RWPE1 (cell line): ENCODE measurements at places on chromosomes 12 and 14.
A peak's percentile ranks its signal among the peaks of the same experiment; 100 is the strongest.

GRCh38 chr12:75482646-75483045 is 2.1 kb downstream of the GLIPR1 start:
- no peak for DNase-seq

- DNase-seq: no peak
These were observed 17.2 kb downstream of the BDKRB2 start for GRCh38 chr14:96221841-96222240.

- no peak for DNase-seq
These were observed 11.0 kb downstream of the C12orf76 start for GRCh38 chr12:110037315-110037714.

DNA sequence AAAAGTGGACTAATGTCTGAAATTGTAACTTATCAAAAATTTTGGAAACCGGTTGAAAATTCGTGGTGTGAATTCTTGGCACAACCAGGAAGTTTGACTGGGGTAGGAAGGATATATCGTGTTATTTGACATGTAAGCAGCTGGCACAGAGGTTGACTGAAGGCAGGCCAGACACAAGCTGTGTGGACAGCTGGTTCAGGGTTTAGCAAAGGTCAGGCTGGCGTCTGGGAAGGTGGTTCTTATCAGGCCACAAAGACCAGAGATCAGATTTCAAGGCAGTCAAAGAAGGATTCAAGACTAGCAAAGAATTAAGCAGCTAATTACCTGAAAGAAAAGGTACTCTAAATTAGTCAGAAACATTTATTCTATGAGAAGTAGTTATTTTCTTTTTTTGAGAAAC is 450.2 kb upstream of the MDGA2 start:
- no peak for DNase-seq

- peak; percentile 51 for DNase-seq
These were observed at the start of gene CCDC60 for GRCh38 chr12:119334430-119335170. Gene CCDC60, plus strand, starts transcription at chr12:119334729. Its CDS starts 448 bp downstream, at chr12:119335177.

DNA sequence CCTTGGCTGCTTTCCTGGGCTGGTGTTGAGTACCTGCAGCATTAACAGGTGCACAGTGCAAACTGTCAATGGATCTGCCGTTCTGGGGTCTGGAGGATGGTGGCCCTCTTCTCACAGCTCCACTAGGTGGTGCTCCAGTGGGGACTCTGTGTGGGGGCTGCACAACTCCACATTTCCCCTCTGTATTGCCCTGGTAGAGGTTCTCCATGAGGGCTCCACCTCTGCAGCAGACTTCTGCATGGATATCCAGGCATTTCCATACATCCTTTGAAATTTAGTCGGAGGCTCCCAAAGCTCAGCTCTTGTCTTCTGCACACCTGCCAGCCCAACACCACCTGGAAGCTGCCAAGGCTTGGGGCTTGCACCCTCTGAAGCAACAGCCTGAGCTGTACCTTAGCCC is 198.6 kb downstream of the GXYLT1 start:
- DNase-seq: no peak

DNA sequence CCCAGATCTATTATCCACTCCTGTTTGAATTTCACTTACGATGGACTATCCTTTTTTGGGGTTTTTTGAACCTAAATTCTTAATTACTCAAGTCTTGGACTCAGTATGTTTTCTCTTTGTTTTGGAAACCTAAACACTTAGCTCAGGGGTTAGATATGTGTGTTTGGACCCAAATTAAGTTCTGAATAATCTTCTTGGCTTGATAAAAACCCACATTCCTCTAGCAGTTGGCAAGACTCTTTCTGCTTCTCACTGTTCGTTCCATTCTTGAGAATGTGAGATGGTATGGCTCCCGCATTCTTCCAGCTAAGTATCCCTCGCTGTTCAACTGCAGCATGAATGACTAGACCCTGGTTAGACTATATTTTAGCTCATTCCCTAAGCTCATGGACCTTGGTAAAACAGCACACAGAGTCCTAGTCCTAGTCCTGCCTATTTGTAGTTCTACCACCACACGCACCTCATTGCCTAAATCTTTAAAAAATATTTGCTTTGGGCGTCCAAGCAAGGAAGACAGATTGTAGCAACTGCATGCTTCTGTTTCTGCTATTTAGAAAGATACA is 860.0 kb downstream of the RPS29 start:
- DNase-seq: no peak

DNA sequence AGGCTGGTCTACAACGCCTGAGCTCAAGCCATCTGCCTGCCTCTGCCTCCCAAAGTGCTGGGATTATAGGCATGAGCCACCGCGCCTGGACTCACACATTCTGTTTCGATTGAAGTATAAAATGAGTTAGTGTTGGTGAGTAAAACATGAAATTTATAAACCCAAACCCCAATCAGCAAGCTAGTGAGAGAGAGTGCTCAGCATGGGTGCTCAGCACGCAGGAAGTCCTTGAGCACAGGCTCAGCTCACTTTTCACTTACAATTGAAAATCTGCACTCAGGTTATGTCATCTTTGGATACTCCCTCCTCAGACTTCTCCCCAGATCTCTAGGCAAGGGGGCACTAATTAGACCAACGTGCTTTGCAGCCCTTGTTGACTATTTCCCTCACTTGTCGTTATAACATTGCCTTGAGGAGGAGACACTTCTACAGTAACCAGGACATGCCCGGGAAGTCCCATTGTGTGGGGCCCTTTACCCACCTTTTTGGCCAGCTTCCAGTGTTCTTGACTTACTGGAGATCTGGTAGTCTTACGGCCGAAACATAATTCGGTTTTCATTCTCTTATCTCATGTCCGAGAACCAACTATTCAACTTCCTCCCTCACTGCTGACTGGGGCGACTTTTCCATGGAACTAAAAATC is 68.5 kb upstream of the AMN1 start:
- no peak for DNase-seq

DNA sequence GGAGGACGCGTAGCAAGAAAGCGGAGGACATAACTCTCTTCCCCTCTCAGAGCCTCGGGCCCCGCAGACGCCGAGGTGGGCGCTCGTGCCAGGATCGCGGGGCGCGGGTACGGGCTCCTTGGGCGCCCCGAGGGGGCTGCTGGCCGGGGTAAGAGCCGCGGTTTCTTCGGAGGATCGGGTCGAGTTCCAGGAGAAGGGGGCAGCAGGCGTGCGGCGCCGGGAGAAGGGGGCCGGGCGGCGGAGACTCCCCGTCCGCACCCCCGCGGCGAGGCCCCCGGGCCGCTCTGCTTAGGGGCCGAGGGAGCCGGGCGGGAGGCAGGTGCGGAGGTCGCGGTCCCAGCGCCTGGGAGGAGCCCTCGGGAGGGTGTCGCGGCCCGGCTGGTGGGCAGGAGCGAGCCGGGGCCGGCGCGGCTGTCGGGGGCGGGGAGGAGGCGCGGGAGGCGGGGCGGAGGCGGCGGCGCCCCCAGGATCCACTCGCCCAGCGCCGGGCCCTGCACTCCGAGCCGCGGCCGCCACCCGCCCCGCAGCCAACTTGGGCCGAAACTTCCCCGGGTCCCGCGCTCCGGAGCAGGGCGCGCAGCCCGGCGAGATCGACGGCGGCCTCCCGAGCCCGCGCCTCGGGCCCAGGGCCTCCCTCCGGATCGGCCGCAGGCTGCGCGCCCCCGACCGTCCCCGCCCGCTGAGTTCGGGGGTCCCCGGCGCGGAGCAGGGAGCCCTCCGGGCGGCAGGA is 64.4 kb downstream of the FBXL14 start:
- DNase-seq: no peak

GRCh38 chr12:98492580-98493140 is 22.7 kb upstream of the TMPO start:
- DNase-seq: no peak

- no peak for DNase-seq
These were observed 1.6 kb upstream of the LTBR start for GRCh38 chr12:6382371-6382770.
